ENCODE measurements at places on chromosomes 2 and 18.

DNA sequence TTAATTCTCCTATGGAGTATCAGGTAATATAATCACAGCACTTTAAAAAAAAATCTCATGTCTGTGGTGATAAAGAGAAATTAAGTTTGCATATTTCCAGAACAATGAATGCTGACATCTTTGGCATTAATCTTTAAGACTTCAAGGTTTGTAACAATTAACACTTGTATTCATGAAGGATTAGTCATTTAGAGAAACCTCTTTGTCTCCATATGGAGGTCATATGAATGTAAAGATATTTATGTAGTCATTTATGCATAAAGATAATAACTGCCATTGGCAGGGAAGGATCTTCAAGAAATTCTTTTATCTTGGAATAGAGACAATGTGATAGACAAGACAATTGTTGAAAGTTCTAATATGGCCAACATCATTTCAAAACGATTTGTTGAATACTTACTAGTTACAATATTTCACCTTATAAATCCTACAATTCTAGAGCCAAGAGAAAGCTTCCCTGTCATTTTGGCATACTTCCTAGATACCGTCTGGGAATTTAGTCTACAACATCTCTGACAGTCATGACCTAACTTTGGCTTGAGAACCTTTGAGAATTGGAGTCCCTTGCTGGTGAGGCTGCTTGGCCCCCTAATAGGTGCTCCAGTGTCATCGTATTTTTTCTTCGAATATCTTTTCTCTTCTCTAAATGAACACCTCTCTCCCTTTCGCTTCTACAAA lies 33.6 kb downstream of the RASGRP3 start:
- no peak for DNase-seq

GRCh38 chr2:84424152-84424551 lies 34.9 kb downstream of the SUCLG1 start:
- DNase-seq = no peak

GRCh38 chr2:226891780-226892590 lies 56.1 kb downstream of the RHBDD1 start:
- no peak for DNase-seq

DNA sequence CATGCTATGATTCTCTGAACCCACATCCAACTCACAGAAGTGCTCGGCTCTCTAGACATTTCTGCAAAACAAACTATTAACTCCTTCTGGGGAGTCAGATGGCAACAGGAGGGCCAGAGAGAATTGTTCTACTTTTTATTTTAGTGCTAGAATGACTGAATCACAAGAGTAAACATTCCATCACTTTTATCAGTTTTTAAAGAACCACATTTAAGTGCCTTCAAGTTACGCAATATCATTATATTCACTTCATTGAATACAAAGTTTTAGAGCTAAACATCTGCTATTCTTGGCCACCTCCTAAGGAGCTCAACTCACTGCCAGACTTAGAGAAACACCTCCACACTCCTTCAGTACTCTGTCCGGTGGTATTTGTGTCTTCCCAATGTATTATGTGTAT lies 22.4 kb downstream of the B4GALT6 start:
- DNase-seq = no peak

GRCh38 chr2:18465979-18466378 lies 94.5 kb downstream of the RDH14 start:
- no peak for DNase-seq

- no peak for DNase-seq
Observed at GRCh38 chr2:216606551-216607276, 26.5 kb upstream of the IGFBP2 start.
